ENCODE measurements at places on chromosomes 1 and 21.
A peak's percentile ranks its signal among the peaks of the same experiment; 100 is the strongest.

DNA sequence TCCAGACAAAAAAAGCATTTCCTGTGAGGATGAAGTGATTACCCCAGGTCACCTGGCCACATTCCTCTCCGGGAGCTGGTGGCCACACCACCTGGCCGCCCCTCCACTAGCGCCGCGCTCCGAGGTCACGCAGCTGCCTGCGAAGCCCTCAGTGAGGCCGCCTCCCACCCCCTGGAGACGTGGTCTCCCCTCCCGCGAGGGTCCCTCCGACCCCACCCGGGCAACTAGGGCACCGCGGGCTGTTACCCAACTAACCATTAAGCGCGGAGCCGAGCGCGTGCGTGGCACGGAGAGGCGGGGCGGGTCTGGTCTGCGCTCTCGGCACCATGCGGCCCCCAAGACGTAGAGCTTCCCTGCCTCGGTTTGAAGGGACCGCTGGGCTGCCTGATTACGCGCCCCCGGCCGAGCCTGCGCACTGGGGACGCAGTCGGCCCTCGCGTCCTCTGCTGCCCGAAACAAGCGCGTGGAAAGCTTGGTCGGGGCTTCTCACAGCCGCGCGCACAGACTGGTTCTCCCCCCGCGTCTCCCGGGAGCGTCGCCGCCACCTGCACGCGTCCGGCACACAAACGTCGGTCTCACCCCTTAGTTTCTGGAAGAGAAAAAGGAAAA lies 106.5 kb downstream of the SLC16A1 start:
- peak; percentile 42 for DNase-seq

DNA sequence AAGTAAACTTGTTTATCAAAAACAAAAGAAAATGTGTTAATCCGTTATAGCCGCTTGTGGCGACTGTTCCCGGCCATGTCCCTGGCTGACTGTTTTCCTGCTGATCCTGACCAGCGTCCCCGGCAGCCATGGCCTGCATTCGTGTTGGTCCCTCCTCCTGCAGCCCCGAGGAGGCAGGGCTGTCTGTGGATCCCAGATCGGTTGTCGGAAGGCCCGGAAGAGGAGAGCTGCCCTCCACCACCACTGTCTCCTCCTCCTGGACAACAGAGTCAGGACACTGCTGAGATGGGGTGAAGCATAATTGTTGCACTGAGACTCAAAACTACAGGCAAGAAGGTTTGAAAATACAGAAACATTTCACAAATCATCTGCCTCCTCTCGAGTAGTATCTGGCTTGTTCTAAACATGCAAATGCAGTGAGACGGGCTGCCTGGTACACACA lies 3.6 kb upstream of the MXRA8 start:
- DNase-seq = no peak

GRCh38 chr1:173853074-173853473 lies 14.7 kb downstream of the GAS5 start:
- no peak for DNase-seq

DNA sequence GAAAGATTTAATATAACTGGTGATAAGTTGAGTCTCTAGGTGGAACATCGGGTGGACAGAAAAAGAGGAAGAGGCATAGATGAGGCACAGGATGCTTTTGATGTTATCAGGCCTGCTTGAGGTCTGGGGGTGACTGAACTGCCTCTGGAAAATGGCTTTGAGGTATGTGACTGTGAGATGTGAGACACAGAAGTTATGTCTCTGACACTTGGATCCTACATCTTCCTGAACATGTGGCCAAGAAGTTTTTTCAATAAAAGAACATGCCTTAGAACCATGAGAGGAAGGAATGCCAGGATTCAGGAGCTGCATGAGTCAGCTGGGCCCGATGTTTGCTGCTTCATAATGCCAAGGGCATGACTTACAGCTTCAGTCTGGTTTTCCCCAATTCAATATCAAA lies 11.5 kb upstream of the AIM2 start:
- no peak for DNase-seq

- no peak for DNase-seq
Measured at GRCh38 chr1:68918563-68918962, 421.7 kb upstream of the DEPDC1 start.

DNA sequence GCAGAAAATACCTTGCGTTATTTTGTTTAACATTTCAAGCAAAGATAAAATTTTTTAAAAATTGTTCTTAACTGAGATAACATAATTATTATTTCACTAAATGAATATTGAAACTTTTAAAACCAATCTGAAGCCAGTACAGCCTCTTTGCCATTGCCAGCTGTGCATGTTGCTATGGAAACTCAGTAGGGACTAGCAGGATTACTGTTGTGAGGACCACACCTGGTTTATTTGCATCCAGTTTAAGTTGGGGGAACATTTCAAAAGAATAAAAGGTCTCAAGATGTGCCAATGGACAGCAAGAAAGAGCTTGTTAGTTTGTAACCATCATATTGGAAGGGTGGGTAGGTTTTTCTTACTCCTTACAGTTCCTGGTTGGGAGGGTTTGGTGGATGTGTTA lies 80.7 kb downstream of the POU2F1 start:
- DNase-seq = no peak

GRCh38 chr1:197027359-197027758 lies 39.7 kb downstream of the F13B start:
- DNase-seq = peak; percentile 62

DNA sequence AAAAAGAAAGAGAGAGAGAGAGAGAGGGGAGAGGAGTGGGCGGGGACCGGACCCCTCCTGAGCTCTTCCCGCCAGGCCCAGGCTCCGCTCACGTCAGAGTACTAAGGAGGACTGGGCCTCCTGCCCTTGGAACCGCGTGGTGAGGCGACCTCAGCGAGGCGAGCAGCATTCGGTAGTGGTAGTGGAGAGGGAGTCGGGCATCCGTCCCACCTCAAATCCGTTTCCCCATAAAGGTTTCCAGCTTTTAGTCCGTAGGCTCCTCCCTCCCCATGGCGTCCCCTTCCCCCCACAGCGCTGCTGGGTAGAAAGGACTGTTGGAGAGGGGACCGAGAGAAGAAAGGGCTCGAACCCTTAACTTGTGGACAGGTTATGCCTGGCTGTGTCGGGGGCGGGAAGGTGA lies 124.4 kb upstream of the BARHL2 start:
- DNase-seq = no peak

GRCh38 chr1:21933397-21934248 lies 3.5 kb downstream of the HSPG2 start:
- DNase-seq = no peak

DNA sequence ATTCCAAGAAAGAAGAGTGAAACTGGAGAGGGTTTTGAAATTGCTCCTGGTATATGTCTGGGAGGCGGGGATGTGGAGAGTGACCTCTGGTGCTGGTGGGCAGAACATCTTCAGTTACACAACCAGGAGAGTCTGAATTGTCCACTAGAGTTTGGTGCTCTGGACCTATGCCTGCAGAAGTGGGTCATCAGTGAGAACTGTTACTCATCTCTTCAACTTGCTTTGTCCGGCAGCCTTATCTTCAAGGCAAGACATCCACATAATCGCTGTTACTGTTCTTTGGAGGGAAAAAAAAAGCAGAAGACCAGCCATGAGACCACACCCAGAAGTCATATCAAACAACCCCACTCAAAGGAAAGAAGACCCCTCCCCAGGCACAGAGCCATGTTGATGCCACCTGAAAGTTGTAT lies 14.9 kb downstream of the SH2D1B start:
- no peak for DNase-seq

- no peak for DNase-seq
Measured at GRCh38 chr21:46122758-46123683, 25.1 kb downstream of the COL6A2 start.

GRCh38 chr1:16082283-16083038 lies 9.0 kb upstream of the FAM131C start:
- peak; percentile 93 for DNase-seq

GRCh38 chr1:112528076-112528475 lies 19.3 kb downstream of the WNT2B start:
- no peak for DNase-seq

DNA sequence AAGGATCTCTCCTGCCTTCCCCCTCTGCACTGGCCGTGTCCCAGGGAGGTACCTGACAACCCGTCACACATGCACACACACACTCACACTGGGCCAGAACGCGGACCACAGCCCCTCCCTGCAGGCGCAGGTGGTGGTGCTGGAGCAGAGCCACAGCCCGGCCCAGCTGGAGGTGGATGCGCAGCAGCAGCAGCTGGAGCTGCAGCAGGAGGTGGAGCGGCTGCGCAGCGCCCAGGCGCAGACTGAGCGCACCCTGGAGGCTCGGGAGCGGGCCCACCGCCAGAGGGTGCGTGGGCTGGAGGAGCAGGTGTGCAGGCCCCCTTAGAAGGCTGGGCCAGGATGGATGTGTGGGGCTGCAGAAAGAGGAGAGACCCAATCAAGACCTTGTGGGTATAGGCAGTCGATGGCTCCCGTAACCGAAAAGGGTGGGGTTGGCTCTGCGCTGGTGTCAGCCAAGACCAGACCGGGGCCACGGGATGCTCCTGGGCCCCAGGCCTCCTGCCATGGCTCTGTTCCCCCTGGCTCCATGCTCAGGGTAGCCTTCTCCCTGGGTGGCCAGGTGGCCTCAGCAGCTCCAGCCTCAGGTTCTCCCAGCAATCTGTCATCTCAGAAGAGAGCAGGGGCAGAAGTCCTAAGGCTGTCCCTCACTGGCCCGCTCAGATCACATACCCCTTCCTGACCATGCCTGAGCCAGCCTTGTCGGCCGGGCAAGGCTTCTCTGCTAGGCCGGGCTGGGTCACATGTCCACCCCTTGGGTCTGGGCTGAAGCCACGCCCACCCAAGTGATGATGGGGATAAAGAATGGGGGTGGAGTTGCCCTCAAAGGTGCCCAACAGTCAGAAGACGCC lies 8.9 kb downstream of the MFAP2 start:
- peak; percentile 31 for DNase-seq

DNA sequence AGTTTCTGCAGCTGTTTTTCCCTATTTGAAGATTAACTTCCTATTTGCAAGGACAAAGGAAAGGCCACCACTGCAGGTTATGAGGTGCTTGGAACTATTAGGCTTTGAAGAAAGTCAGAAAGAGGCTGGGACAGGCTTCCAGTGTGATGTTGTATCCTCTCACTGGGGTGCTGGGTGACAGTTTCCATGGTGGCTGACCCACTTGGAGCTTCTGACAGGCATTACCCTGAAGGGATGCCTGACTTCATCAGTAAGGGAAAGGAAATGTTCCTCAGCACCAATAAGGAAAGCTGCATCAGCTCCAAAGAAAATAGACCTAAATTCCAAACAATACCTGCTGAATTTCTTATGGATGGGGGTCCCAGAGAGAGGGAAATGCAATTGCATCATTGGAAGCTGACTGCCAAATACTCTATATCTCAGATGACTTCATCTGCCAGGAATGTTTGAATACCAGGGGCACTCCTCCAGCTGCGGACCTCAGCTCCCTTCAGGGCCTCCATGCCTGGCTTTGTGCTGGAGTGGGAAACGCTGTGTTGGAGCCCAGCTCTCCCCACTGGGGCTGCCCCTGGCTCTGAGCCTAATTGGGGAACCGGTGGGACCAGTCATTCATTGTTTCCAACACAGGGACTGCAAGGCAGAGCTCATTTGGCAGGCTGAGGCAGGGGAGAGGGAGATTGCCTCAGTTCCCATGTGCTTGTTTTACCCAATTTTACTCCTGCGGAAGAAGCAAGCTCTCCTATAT lies 76.6 kb downstream of the RGL1 start:
- peak; percentile 2 for DNase-seq

GRCh38 chr1:208157769-208158168 lies 86.4 kb downstream of the PLXNA2 start:
- DNase-seq = no peak

GRCh38 chr1:183313063-183313462 lies 105.1 kb downstream of the NMNAT2 start:
- DNase-seq = no peak

DNA sequence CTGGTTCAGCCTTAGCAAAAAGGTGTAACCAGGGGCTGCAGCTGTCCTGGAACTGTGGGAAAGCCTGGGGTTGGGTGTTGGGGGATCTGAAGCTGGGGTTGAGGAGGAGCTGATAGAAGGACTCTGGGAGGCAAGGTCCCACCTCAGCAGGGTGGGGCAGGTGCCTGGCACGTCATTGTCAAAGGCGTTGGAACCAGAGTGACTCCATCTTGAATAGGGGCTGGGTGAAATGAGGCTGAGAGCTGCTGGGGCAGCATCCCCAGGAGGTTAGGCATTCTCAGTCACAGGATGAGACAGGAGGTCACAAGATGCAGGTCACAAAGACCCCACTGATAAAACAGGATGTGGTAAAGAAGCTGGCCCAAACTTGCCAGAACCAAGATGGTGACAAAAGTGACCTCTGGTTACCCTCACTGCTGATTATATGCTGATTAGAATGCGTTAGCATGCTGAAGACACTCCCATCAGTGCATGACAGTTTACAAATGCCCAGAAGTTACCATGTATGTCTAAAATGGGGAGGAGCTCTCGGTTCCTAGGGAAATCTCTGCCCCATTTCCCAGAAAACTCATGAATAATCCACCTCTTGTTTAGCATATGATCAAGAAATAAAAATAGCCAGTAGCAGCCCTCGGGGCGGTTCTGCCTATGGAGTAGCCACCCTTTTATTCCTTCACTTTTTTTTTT lies 85.4 kb downstream of the IER5 start:
- no peak for DNase-seq

- no peak for DNase-seq
Measured at GRCh38 chr1:61005614-61006580, 76.5 kb upstream of the NFIA start.

GRCh38 chr1:212612041-212612961 lies 3.7 kb downstream of the ATF3 start:
- peak; percentile 41 for DNase-seq

DNA sequence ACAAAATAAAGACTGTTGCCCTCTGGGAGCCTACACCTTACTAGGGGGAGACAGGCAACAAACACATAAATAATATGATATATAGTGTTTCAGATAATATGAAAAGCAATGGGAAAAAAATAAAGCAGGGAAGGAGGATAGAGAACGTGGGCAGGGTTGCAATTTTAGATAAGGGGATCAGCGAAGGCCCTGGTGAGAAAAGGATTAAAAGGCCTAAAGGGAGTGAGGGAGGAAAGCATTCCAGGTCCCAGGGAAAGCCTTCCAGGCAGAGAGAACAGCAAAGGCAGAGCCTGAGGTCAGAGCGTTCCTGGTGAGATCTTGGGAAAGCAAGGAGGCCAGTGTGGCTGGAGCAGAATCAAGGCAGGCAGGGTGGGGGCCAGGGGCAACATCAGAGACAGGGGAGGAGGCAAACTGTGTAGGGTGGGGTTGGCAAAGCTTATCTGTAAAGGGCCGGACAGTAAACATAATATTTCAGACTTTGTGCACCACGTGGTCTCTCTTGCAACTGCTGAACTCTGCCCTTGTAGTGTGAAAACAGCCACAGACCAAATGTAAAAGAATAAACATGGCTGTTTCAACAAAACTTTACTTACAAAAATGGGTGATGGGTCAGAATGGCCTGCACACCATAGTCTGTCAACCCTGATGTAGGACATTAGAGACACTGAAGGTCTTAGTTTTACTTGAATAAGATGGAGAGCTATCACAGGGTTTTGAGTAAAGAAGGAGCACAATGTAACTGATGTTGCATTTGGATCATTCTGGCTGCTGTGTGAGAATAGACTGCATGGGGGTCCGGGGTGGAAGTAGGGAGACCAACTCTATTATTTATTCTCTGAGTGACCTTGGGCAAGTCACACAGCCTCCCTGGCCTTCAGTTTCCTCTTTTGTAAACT lies 13.3 kb upstream of the CPT2 start:
- DNase-seq = peak; percentile 62

GRCh38 chr1:17052038-17052437 lies 1.8 kb downstream of the SDHB start:
- DNase-seq = no peak

Data from HT-29 (cell line).